ENCODE measurements at places on chromosomes 16 and 17.
A peak's percentile ranks its signal among the peaks of the same experiment; 100 is the strongest.

DNA sequence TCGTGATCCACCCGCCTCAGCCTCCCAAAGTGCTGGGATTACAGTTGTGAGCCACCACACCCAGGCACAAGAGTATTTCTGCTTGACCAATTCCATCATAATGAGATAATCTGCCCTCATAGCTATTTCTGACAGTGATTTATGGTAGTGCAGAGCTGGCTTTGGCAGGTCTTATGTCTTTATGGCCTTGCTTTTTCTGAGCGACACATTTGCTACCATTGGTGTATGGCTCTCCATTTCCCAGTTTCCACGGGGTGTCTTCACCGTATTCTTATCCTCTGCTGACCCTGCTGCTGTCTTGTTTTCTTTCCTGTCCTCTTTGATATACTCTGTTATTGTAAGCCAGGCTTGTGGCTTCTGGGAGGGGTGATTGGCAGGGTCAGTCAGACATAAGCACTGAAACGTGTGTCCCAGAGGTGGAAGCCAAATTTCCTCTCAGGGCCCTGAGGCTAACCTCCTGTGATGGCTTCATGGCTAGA, 161.1 kb upstream of the TBX2 start:
- DNase-seq: no peak

- DNase-seq: no peak
Observed at GRCh38 chr17:76918811-76919210, 50.6 kb downstream of the MGAT5B start.

GRCh38 chr16:31427441-31428278, 500 bp downstream of the COX6A2 start:
- peak; percentile 56 for DNase-seq

DNA sequence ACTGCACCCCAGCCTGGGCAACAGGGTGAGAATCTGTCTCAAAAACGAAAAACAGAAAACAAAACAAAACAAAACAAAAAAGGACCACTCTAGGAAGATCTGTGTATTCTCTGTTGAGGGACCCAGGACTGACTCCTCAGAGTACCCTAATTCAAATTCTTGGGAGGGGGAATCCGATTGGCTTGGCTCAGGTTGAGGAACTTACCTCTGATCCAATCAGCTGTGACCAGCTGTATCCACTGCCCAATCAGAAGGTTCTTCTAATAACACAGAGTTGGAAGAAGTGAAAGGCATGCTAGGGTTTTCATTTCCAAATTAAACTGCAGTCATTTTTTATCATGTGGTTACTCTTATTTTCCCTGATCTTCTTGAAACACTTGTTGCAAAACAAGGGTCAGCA, 105.9 kb upstream of the CACNG3 start:
- no peak for DNase-seq

All from activated CD8-positive, alpha-beta memory T cell treated with anti-CD3 and anti-CD28 coated beads for 1 hour (primary cell).